ENCODE measurements at places on chromosomes 2 and 18. TPM values are rescaled to one million over a fixed set of nuclear protein-coding genes. Genes with fewer than 3 reads are reported as not detected.

Gene SEC11C
- total RNA-seq: 12.0 TPM

Gene NR4A2
- 0.19 TPM for total RNA-seq

Gene C2orf66
- total RNA-seq: 0.56 TPM

Gene EFEMP1
- total RNA-seq: 6,372 TPM

Gene CXXC1
- 28.4 TPM for total RNA-seq

Gene CHPF
- total RNA-seq: 243 TPM

Gene NOL4
- total RNA-seq: not detected

Gene SLC66A3
- total RNA-seq: 39.0 TPM

Gene PLCL1
- 15.5 TPM for total RNA-seq

All from cardiac ventricle fibroblast (primary cell).